ENCODE measurements at places on chromosomes 6 and 20.

- DNase-seq: no peak
These were observed 121.0 kb upstream of the ZNF184 start for GRCh38 chr6:27593861-27594260.

DNA sequence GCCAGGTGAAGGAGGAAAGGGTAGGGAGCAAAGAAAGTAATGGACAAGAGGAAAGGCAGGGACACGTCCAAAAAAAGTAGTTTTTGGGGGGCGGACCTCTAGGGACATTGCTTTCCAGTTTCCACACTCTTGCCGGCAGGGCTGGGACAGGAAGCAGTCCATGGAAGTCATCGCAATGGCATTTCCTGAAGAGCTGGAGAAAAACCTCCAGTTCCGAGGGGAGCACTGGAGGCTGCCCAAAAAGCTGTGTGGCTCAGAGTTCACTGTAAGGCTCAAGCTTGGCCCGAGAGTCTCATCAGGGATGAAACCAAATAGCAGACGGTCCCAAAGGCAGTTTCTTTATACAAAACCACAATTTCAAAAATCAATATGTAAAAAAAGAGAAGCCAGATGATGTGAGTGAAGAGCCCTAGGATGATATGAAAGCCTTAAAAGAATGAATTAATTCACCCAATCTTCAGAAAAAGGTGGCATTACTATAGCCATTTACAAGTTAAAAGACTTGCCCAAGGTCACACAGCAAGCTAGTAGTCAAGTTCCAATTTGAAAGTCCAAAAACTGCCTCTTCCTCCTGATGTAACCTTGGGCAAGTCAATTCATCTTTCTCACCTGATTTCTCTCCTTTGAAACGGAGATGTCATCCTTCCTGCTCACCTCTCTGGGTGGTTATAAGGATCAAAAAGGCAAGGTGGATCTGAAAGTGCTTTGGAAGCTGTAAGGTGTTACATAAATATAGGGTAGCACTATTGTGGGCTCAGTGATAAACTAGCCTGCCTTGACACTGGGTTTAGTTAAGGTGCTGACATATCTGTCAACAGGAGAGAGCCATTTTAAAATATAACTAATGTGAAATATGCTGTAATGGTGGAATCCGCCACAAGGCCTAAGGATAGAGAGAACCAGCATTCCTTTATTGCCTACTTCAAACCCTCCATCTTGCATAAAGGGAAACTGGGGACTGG is 9.1 kb downstream of the BCL2L1 start:
- no peak for DNase-seq

DNA sequence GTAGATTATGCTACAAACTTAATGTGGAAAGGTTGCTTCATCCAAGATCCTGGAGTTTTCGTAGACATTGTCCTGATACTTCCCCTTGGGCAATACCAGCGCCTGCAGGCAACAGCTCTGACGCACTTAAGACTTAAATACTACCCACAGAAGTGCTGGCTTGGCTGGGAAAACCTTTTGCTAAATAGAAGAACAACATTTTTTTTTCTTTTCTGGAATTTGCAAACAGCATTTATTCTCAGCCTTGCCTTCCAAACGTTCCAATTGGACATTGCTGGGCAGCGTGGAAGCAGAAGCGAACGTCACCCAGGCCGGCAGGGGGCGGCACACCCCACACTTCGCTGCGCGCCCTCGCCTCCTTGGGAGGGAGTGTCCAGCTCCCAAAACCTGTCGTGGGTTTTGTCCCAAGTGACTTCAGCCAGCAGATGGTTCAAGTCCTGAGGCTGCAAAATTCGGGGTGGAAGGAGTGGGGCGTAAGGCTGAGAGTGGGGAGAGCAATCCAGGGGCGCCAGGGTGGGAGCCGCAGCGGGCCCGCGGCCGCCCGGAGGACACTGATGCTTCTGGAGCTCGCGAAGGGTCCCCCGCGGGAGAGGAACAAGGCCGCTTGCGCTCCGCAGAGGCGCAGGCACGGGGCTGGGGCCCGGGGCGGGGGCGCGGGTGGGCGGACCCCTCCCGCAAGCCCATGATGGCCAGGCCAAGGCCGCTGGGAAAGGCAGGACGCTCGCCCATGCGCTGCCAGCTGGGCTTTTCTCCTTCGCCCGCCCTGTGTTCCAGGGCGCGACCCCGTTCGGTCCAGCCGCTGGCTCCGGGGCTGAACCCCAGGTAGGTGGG is 60.8 kb upstream of the MAP3K4 start:
- peak; percentile 16 for DNase-seq

GRCh38 chr6:170019818-170020583 is 268.6 kb downstream of the ERMARD start:
- DNase-seq: no peak

- DNase-seq: no peak
These were observed 50.9 kb downstream of the RPRD1B start for GRCh38 chr20:38084425-38084951.

GRCh38 chr6:125101631-125102030 is 51.9 kb upstream of the TPD52L1 start:
- no peak for DNase-seq

DNA sequence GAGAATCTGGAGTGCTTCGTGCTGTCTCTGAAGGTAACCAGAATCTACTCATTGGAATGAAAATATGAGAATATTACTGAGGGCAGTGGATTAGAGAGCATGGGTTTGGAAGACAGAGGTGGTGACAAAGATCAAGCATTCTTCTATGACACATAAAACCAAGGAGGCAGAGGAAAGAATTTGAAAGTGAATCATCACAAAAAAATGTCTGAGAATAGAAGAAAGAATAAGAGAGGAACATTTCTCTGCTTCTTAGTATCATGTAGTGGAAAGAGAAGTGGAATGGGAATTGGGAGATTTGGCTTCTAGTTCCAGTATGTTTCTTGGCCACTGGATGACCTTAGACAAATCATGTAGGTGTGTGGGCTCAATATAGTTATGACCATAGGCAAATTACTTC is 474.0 kb downstream of the TFAP2B start:
- no peak for DNase-seq

GRCh38 chr6:5898102-5898501 is 108.6 kb downstream of the NRN1 start:
- DNase-seq: no peak

- no peak for DNase-seq
These were observed 381 bp upstream of the PEX7 start for GRCh38 chr6:136822046-136822375.

All from cerebellar nuclear complex (tissue), 1 donor.